ENCODE measurements at places on chromosomes 2 and 18.

- no peak for DNase-seq
Measured at GRCh38 chr2:25784404-25784803, 93.9 kb downstream of the ASXL2 start.

DNA sequence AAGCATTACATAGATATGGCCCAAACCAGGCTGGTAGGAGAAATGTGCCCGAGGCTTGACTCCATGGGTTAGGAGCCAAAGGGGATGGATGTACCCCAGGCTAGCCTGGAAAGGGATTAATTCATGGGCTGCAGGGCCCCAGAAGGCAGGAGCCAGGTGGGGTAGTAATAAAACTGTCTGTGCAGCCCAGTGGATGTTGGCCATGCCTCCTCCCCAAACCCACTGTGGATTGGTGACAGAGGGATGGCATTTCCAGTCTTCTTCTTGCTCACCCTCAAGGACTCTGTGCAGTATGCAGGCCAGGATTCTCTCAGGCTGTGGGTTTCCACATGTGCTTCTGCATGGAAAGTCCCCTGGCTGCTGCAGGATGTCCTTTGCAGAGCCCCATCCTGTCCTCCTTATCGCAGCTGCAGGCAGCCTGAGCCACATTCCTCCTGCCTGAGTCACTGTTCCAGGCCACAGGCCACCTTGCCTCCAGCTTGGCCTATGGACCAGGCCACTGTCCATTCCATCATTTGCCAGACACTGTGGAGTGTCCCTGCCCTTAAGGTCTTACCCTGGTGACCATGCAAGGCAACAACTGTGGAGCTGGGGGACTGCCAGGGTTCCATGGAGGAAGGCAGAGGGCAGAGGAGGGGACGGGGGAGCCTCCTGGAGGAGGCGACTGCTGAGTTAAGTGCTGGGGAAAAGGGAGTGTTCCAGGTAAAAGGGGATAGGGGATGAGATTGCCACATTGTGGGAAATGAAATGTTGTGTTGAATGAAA, 38.9 kb downstream of the INO80C start:
- DNase-seq: no peak

- DNase-seq: no peak
Measured at GRCh38 chr18:26134107-26134506, 438 bp downstream of the PSMA8 start.

- DNase-seq: no peak
Measured at GRCh38 chr18:47831351-47831750, 99.1 kb downstream of the SMAD2 start.
